ENCODE measurements at places on chromosomes 3 and 15.

DNA sequence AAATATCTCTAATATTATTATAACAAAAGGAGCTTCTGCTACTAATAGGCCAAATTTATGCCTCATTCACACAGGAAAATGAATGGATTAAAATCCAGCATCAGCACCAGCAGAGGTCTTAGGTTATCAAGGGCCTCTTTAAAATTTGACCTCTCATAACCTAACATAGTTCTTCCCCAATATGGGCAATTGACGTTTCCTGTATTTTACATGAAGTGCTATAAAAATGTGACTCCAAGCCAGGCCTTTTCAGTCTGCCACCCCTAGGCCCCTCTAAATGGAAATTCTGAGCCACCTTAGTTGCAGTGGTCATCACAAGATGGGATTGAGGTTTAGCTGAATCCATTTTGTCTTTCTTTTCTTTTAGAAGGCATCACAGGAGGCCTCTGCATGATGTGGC, 70.1 kb downstream of the CASR start:
- DNase-seq, result no peak

- DNase-seq, result no peak
Measured at GRCh38 chr3:23760871-23761373, 44.8 kb upstream of the UBE2E1 start.

DNA sequence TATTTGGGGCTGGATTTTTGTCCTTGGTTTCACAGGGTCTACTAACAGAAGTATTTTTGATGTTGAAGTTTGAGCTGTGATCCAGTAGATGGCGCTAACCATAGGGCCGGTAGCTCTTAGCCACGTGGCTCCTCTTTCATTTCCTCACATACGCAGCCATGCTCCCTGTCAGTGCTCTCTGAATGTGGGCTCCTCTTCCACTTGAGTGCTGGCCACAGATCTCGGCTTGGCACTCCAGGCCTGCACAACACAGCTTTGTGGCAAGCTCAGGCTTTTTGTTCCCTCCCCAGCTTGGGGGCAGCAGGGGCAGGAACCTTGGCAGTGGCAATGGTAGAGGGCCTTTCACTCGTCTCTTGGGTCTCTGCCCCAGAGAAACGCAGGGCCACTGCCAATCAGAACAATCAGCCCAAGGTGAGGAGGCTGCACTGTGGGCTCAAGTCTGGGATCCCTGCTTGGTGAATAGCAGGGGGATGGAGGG, 18.6 kb upstream of the DNAAF4 start:
- DNase-seq, result no peak

DNA sequence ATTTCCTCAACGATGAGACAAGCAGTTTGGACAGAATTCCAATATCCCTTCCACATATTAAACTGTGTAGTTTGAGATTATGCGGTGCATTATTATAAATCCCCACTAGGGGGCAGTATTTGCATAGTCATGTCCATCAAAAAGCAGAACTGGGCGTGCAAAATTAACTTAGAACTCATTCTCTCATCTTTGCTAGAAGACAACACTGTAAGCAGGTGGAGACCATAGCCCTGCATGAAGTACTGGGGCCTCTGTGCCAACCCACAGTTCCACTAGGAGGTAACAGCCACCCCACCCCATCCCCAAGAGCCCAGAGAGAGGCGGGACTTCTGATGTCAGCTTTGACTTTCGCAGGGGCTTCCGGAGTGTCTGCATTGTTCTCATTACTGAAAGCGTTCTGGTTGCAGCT, 106.6 kb upstream of the TMC3 start:
- peak; percentile 72 for DNase-seq

GRCh38 chr15:91632176-91632575, 221.3 kb upstream of the SLCO3A1 start:
- DNase-seq, result no peak

DNA sequence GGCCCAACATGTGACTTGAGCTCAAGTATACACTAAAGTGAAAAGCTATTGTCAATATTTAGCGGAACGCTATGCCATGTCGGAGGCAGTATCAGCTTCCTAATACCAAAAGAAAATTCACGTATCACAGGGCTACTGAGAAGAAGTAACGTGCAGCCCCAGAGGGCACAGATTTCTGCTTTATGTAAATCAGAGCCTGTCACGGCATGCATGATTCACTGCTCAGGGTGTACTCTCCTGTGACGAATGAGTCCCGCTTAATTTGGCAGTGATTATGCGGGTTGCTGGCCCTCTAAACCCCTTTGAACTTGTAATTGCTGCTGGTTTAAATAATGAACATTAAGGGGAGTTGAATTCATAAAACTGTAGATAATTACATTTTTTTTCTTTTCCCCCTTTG, 85.3 kb downstream of the MEIS2 start:
- DNase-seq, result no peak

Data from bone marrow (tissue), 2 donors.